Vagina (tissue), 2 donors: ENCODE measurements at places on chromosomes 2 and 18. TPM values are rescaled to one million over a fixed set of nuclear protein-coding genes. Genes with fewer than 3 reads are reported as not detected.

Gene MAPRE3
- 20.6 TPM for total RNA-seq

Gene EFHD1
- 22.6 TPM for total RNA-seq

Gene SPP2
- not detected for total RNA-seq

Gene CAD
- total RNA-seq = 25.0 TPM

Gene GGCX
- 18.2 TPM for total RNA-seq

Gene UGT1A6
- total RNA-seq = 14.0 TPM

Gene SAG
- not detected for total RNA-seq

Gene SERPINB3
- total RNA-seq = 464 TPM

Gene MPPE1
- 24.6 TPM for total RNA-seq

Gene DYNAP
- total RNA-seq = not detected

Gene PLEK
- 4.4 TPM for total RNA-seq

Gene SERPINB12
- total RNA-seq = 20.1 TPM

Gene GAL3ST2
- total RNA-seq = 0.98 TPM

Gene SCYGR4
- total RNA-seq = not detected

Gene VSNL1
- total RNA-seq = 19.2 TPM

Gene EVX2
- total RNA-seq = 0.98 TPM

Gene TMEM198
- total RNA-seq = 1.5 TPM

Gene GULP1
- total RNA-seq = 57.2 TPM

Gene ACADL
- 10.6 TPM for total RNA-seq

Gene PROC
- not detected for total RNA-seq

Gene NYAP2
- 0.25 TPM for total RNA-seq

Gene ATOH8
- total RNA-seq = 66.5 TPM

Gene CNTNAP5
- total RNA-seq = not detected

Gene RANBP2
- 43.5 TPM for total RNA-seq

Gene DHRS9
- not detected for total RNA-seq

Gene KCNG3
- total RNA-seq = 0.74 TPM

Gene PIGN
- 34.4 TPM for total RNA-seq

Gene C2orf72
- total RNA-seq = 0.25 TPM
